ENCODE measurements at places on chromosomes 2 and 18.

DNA sequence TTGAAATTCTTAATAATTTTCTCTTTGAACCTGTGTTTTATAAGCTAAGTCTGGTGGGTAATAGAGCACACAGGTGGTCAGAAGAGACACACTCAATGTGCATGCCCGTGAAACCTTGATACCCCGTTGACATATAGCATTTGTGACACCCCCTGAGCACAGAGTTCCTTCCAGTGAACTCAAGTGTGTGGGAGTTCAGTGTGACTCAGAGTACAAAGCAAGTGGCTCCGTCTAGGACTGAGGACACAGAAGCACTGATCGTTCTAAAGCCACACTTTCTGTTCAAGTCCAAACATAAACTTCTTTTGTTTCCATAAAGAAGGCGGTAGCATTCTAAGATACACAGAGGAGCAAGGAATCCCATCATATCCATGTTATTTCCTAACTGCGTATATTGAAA lies 523.6 kb downstream of the PID1 start:
- no peak for DNase-seq

GRCh38 chr18:59941331-59941730 lies 41.5 kb downstream of the PMAIP1 start:
- no peak for DNase-seq

GRCh38 chr2:71494523-71495155 lies 41.3 kb downstream of the DYSF start:
- DNase-seq = no peak

GRCh38 chr2:28997237-28997846 lies 16.2 kb downstream of the TOGARAM2 start:
- DNase-seq = no peak
